Right lobe of liver (tissue), 6 donors: ENCODE measurements at places on chromosomes 6 and 20.

DNA sequence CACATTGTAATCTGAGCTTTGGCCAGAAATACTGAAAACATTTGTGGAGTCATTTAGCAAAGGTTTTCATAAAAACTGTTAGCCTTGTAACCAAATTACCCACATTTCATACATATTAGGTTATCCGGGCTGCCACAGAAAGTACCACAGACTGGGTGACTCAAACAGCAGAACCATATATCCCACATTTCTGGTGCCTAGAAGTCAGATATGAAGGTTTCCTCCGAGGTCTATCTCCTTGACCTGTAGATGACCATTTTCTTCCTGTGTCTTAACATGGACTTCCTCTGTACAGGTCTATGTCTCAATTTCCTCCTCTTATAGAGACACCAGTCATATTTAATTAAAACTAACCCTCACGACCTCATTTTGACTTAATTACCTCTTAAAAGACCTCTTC is 49.5 kb upstream of the SMIM28 start:
- no peak for DNase-seq

GRCh38 chr6:14645841-14646240 is 528.3 kb downstream of the CD83 start:
- no peak for DNase-seq

- no peak for DNase-seq
These were observed 65.0 kb upstream of the VSTM2L start for GRCh38 chr20:37837924-37838323.

DNA sequence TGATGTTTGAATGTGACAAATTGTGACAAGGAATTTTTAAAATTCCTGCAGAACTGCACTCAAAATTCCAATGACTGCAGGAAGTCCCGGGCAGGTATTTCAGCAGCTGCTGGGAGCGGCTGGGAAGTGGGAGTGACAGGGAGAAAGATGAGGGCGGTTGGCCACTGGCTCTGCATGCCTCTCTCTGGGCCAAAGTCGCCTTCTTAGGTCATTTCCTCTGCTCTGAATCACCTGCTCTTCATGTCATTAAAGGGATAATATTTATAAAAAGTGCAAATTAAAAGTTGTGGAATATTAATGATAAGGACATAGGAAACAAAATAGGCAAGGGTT is 43.9 kb downstream of the RAMACL start:
- DNase-seq = no peak
